ENCODE measurements at places on chromosomes 1 and 21.

DNA sequence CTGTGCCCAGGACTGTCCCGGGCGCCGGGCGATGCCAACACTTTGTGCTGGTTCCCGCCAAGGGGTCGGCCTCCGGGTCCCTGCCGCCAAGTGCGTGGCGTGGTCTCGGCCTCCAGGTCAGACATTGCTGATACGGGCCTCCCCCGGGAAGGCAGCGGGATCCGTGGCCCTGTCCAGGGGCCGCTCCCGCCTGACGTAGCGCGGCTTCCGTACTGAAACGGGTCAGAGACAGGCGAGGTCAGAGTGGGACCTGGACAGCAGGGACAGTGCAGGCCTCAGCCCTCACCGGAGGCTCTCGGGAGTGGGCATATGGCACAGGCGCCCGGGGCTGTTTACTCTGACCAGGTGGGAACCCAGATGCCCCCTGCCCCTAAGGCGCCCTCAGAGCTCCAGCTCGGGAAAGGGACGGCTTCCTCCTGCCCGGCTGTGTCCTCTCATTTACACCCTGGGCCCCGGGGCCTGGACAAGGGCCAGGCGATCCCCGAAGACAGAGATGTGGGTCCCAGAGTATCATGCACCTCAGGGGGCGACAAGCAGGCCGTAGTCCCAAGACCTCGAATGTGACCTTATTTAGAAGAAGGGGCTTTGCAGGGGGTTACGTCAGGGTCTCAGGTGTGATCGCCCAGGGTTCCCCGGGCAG, 8.8 kb upstream of the RNF223 start:
- no peak for DNase-seq

DNA sequence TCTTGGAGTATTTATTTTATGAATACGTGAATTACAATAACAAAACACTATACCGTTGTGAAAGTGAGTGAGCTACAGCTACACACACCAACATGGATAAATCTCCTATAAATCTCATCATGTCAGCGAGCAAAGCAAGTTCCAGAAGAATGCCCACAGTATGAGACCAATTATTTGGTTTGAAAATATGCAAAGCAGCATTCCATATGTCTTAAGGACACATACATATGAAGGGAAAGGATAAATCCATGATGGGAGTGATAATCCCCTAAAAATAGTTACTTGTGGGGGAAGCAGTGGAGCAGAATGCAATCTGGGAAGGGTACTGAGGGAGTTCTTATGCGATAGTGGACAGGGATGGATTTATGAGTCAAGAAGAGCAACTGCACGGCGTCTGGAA, 261.3 kb downstream of the DISC1 start:
- no peak for DNase-seq

DNA sequence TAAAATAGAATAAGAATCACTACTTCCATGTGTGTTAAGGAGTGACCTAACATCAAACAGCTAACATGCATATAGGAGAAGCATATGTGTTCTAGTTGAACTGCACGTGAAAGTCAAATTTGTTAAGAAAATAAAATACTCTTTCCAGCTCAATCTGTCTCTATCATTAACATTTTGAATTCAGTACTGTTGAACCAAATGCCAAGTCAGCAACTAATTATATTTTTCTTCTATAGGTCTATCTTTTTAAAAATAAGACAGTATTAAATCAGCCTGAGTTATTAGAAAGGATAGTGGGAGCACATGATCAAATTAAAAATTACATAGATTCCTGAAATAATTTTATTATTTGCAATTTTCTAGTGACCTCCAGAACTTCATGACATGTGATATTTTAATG, 141.8 kb downstream of the NRIP1 start:
- no peak for DNase-seq

DNA sequence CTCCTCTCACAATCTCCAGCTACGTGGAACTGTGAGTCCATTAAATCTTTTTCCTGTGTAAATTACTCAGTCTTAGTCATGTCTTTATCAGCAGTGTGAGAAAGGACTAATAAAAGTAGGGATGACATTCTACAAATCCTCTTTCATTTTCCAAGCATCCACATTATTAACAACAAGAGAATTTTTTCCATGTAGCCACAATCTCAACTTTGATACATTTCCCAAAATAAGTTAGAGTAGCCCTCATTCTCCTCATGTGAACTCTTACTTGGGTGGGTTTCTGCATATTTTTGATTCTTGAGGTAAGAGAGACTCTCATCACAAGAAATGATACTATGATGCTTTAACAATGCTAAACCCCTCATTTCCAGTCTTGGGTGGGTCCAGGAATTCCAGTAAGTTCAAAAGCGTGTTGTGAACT, 52.8 kb downstream of the TNFSF18 start:
- no peak for DNase-seq

DNA sequence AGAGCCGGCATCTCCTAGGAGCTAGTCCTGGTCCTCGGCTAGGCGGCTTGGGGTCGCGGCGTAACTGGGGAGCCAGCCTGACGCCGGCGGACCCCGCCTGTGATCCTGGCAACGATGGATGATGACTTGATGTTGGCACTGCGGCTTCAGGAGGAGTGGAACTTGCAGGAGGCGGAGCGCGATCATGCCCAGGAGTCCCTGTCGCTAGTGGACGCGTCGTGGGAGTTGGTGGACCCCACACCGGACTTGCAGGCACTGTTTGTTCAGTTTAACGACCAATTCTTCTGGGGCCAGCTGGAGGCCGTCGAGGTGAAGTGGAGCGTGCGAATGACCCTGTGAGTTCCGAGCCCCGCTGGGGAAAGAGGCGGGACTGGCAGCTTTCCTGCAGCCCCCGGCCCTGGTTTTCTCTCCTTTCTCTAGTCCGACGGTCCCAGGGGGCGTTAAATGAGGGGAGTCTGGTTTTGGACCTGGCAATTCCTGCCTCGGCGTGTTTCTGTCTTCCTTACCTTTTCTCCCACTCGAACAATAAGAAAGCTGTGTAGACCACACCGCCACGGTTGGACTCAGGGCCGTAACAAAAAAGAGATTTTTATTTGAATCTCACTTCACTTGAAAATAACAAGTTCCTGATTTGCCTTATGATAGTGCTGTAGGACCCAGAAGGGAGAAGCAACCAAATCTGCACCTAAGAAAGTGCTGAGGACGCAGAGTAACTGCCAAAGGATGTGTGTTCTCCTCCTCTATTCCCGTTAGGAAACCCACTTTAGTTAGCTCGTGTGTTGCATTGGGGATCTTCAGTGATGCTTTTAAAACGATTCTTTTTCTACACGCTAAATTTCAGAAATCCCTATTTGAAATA, at the start of gene SPRTN:
Gene SPRTN, plus strand, starts transcription at position 24 of the 859 bp plus-strand sequence. Its CDS starts 91 bp downstream, at position 115.
- no peak for DNase-seq

DNA sequence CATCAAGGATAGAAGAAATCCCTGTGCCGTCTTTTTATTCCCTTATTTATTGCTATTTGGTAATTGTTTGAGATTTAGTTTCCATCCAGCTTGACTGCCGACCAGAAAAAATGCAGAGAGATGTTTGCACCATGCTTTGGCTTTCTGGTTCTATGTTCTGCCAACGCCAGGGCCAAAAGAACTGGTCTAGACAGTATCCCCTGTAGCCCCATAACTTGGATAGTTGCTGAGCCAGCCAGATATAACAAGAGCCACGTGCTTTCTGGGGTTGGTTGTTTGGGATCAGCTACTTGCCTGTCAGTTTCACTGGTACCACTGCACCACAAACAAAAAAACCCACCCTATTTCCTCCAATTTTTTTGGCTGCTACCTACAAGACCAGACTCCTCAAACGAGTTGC, 99.0 kb downstream of the TGFB2 start:
- DNase-seq: no peak

GRCh38 chr1:81455481-81455880, 345.3 kb upstream of the ADGRL2 start:
- no peak for DNase-seq

- DNase-seq: no peak
These were observed 198.2 kb downstream of the SIPA1L2 start for GRCh38 chr1:232431748-232432147.

DNA sequence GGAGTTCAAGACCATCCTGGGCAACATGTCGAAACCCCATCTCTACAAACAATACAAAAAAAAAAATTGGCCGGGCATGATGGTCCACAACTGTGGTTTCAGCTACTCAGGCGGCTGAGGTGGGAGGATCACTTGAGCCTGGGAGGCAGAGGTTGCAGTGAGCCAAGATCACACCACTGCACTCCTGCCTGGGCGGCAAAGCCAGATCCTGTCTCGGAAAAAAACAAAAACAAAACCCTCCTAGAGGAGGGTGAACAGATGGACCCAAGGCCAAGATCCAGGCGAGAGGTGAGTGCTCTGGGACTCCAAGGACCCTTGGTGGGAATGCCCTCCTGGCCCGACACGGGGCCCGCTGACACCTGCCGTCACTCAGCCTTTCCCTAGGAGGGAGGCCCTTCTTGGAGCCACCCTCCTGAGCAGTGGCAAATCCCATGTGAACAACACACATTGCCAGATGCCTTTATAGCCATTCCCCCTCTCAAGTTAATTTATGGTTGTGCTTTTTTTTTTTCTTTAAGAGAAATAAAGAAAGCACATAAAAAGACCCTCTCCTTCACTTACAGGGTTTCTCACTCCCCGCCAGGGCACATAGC, 380 bp downstream of the TFF2 start:
- DNase-seq: no peak
